ENCODE measurements at places on chromosomes 16 and 17.

- no peak for DNase-seq
Measured at GRCh38 chr17:39599004-39599664, 8.6 kb downstream of the NEUROD2 start.

DNA sequence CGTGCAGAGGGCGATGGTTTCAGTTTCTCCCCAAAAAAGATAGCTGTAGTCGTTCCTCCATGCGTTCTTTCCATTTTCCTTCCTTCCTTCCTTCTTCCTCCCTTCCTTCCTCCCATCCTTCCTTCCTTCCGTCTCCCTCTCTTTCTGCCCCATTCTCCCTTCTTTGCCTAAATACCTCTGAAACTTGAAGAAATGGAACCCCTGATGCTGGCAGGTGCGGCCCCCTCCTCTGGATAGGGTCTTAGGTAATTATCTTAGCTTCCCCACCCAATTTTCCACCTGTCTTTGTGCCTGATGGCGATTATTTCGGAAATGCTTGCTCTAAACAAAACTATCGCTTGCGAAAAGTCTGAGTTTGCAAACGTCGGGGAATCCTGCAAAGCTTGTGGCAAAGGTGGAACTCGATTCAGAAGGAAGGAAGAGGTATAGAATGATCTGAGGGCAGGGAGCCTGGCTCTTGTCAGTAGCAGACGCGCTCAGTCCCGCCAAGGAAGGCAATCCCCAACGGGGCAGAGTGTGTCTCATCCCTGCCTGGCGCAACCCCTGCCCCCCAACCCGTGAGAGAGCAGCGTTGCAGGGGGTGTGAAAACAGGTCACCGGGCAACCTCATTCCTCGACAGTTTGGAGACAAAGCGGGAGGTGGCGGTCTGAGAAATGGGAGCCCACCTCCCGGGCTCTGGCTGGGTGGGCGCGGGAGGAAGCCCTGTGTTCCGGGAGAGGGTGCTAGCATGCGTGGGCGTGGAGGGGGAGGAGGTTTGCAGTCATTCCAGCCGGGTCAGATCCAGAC is 2.9 kb upstream of the CBX8 start:
- DNase-seq: no peak

- DNase-seq: no peak
Measured at GRCh38 chr17:68623811-68624210, 22.6 kb upstream of the FAM20A start.

GRCh38 chr17:56973520-56973919 is 4.4 kb upstream of the SCPEP1 start:
- no peak for DNase-seq

DNA sequence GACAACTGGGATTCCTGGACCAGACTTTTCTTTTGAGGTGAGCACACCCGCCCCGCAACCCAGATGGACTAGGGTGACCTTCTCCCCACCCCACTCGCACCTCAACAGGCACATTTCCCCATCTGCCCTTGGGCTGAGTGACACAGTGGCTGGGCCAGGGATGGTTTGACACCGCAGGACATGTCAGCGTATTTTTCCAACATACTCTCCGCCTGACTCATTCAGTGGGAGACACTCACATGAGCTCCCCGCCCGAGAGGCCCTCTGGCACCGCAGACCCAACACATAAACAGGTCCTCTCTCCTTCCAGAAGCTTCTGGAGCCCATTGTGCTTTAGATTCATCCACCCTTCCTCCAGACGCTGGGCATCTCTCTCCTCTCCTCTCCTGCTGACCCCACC is 69.4 kb downstream of the ZDHHC7 start:
- DNase-seq: no peak
